ENCODE measurements at places on chromosomes 16 and 17.

GRCh38 chr17:81116704-81117103 lies 48.6 kb upstream of the PVALEF start:
- no peak for DNase-seq

DNA sequence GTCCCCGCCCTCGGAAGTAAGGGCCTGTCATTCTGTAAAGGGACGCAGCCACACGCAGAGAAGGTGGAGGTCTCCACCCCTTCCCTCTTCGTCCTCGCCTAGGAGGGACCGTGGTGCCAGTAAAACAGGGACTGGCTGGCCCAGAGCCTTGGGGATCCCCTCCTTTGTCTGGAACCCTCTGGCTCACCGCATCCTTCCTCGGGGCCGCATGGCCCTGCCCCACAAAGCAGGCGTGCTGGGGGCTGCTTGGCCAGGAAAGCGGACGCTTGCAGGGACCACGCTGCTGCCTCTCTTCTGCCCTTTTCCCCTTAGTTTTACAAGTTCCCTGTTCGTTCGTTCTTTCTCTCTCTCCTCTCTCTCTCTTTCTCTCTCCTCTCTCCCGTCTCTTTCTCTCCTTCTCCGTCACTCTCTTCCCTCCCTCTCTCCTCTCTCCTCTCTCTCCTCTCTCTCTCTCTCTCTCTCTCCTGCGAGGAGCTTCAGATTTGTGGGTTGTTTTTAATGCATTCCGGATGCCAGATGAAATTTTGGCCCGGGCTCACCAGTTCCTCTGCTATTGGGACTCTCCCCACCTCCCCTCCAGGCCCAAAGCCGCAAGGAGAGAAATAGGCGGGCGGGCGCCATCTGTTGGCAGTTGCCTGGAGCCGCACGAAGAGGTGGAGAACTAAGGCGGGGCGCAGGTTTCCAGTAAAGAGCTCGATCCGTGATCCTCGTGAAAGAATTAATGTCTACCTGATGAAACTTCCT lies 35.1 kb upstream of the CDRT4 start:
- DNase-seq, result peak; percentile 92

- no peak for DNase-seq
These were observed 14.5 kb downstream of the TSPOAP1 start for GRCh38 chr17:58313815-58314705.

GRCh38 chr17:17922070-17922614 lies 50.1 kb downstream of the TOM1L2 start:
- DNase-seq, result no peak

DNA sequence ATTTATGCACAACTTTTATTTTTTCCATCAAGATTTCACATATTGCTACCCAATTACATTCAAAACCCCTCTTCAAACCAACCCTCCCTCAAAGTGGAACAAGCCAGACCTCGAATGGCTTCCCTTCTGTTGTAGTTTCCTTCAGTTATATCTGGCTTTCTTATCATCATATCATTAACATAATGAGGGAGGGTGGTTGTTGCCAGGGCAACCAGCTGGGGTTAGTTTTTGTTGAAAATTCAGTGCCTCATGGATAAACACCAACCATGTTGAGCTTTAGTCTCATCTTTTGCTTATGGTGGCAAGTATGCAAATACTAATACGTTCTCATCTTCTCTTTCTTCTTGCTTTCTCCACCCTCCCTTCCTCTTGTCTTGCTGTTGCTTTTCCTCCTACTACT lies 359.7 kb downstream of the CDH11 start:
- DNase-seq, result no peak

Data from RPMI7951 (cell line).